ENCODE measurements at places on chromosomes 6 and 20. TPM values are rescaled to one million over a fixed set of nuclear protein-coding genes. Genes with fewer than 3 reads are reported as not detected.

DNA sequence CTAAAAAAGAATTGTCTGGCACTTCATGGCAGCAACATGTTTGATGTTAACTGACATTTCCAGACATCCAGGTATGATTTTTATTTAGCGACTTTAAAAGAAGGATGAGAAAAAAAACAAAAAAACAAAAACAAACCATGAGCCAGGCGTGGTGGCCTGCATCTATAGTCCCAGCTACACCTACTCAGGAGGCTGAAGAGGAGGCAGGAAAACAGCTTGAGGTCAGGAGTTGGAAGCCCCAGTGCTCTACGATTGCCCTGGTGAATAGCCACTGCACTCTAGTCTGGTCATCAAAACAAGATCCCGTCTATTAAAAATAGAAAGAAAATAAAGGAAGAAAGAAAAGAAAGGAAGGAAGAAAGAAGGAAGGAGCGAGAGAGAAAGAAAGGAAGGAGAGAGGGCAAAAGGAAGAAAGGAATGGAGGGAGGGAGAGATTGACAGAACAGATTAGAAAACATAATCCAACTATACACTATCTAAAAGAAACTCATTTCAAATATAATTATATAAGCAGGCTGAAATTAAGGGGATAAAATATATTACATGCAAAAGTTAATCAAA lies 141.6 kb downstream of the TRIM27 start:
- no peak overlapping the region for H3K27ac ChIP-seq
- peaks cover 8% of the 10 kb centered on the region for H3K4me1 ChIP-seq
- peaks cover 18% of the 10 kb centered on the region for H3K27me3 ChIP-seq
- no peaks in the 10 kb centered on the region for H3K36me3 ChIP-seq
- no peak overlapping the region for H3K4me3 ChIP-seq

- no peaks in the 10 kb centered on the region for H3K4me1 ChIP-seq
- no peak overlapping the region for H3K27ac ChIP-seq
- peaks cover 37% of the 10 kb centered on the region for H3K36me3 ChIP-seq
- H3K27me3 ChIP-seq: no peaks in the 10 kb centered on the region
- H3K4me3 ChIP-seq: no peak overlapping the region
- no peak for DNase-seq
Measured at GRCh38 chr20:3189561-3190131, 14.8 kb downstream of the DDRGK1 start.

DNA sequence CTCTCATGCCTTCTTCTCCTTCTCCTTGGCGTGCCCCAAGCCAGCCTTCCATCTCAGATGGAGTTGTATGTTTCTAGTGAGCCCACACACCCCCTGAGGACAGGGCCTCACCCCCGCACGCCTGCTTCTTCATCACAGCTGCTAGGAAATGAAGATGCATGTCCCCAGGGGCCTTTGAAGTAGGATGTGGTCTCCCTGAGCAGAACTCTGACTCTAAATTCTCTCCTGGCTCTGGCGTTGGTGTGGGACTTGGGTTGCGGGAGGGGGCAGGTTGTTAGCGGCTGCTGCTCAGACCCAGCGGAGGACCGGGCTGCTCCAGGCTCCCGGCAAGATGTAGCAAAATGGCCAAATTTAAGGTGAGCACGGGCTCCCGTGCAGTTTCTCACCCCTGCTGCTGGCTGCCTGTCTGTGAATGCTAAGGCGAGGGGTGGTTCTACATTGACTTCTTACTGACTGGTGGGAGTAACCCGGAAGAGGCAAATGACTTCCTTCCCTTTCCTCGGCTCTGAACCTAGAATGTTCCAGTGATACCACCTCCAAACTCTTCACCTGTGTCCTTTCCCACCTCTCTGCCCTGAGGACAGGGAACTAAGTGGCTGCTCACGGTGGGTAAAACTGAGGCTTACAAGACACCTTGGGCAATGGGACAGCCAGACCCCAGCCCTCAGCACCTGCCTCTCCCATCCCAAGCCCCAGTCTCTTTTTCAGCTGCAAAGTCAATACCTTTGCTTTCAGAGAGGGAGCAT lies 8.8 kb downstream of the SYNJ2 start:
- H3K4me1 ChIP-seq: peaks cover 21% of the 10 kb centered on the region
- H3K36me3 ChIP-seq: no peaks in the 10 kb centered on the region
- H3K4me3 ChIP-seq: no peak overlapping the region
- no peaks in the 10 kb centered on the region for H3K27me3 ChIP-seq

The DDX43 gene
- not detected for total RNA-seq

The PSORS1C2 gene
- total RNA-seq: not detected

The TINAG gene
- total RNA-seq: not detected
